Activated gamma-delta T cell (primary cell): ENCODE measurements at places on chromosomes 11 and 22.

GRCh38 chr11:45918331-45918941 is 759 bp upstream of the PEX16 start:
- DNase-seq, result peak; percentile 36

- no peak for DNase-seq
These were observed 987.6 kb downstream of the TBC1D22A start for GRCh38 chr22:47750086-47750485.

- DNase-seq, result no peak
These were observed 8.0 kb downstream of the ARHGAP1 start for GRCh38 chr11:46692450-46692849.

GRCh38 chr11:128824191-128825049 is 42.7 kb downstream of the KCNJ1 start:
- DNase-seq, result no peak

- DNase-seq, result no peak
These were observed 450.0 kb downstream of the NELL1 start for GRCh38 chr11:21119411-21119810.

GRCh38 chr11:102883141-102883540 is 8.4 kb upstream of the MMP12 start:
- no peak for DNase-seq

DNA sequence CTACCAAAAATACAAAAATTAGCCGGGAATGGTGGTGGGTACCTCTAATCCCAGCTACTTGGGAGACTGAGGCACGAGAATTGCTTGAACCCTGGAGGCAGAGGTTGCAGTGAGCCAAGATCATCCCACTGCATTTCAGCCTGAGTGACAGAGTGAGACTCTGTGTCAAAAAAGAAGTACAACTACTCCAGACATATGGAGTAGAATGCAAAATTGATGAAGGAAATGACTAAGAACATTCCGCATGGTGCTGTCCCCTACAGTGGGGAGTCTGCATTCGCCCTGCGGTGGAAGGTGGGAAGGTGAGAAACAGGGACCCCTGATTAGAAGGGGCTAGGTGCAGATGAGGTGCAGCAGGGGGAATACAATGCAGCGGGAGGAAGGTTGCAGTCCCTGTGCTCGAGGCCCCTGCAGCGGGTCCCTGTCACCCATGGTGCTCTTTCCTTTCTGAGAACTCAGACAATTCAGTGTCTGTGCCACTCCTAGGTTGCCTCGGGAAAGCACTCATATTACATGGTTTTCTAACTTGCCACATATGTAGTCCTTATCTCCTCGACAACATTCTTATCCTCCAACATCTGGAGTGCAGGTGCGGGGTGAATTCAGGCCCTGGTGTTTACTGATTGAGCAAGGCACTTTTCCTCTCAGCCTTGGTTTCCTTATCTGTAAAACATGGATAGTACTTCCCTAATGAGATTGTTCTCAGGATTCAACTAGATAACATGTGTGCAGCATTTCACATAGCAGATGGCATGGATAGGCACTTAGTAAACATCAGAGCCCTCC is 5.2 kb downstream of the POLD4 start:
- no peak for DNase-seq

- no peak for DNase-seq
These were observed 10.7 kb downstream of the DTX4 start for GRCh38 chr11:59182457-59183151.
